ENCODE measurements at places on chromosomes 6 and 20. TPM values are rescaled to one million over a fixed set of nuclear protein-coding genes. Genes with fewer than 3 reads are reported as not detected.

GRCh38 chr20:51348876-51349275 lies 193.6 kb downstream of the NFATC2 start:
- DNase-seq, result no peak

DNA sequence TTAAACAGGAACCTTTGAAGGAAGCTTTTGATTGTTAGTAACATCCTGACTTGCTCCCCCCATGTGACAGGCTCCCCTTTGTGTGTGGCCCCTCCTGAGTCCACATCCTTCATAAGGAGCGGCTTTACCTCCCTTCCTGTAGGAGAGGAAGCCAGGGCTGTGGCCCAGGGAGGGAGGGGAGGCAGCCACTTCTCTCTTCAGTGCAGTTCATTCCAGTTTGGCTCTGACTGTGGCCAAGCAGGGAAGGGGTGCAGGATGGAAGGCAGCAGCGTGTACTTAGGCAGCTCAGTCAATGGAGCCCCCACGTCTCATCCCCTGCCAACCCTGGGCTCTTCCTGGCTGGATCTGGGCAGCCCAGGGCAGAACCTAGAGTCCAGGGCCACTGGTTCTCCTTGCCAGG lies 295.2 kb downstream of the QKI start:
- DNase-seq, result peak; percentile 56

- DNase-seq, result no peak
These were observed 138.0 kb upstream of the CCN2 start for GRCh38 chr6:132089173-132089572.

DNA sequence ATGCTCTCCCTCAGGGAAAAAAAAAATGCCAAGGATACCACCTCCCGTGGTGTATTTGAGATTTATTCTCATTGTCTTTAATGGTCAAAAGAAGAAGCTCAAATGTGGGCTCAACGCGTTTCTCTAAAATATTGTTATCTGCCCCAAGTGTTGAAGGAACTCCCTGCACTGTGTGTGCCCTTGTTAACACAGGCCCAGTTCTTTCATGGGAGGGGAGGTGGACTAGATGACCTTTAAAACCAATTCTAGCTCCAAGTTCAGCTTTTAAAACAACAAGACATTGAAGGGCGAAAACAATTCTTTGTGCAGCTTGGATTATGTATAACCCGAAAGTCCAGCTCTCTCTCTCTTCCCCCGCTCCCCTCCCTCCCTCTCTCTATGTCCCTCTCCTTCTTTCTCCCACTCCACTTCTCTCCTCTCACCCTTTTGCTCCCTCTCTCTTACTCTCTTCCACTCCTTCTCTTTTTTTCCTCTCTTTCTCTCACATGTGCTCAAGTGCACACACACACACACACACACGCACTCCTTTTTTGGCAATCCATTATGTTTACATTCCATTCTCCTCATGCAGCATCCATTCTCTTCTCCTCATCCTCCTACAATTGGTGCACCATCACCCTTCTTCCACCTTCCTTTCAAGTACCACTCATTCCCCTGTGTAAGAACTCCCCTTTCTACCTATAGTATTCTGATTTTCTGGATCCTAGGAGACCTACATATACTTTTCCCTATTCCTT lies 8.5 kb downstream of the HLA-DMB start:
- no peak for DNase-seq

DNA sequence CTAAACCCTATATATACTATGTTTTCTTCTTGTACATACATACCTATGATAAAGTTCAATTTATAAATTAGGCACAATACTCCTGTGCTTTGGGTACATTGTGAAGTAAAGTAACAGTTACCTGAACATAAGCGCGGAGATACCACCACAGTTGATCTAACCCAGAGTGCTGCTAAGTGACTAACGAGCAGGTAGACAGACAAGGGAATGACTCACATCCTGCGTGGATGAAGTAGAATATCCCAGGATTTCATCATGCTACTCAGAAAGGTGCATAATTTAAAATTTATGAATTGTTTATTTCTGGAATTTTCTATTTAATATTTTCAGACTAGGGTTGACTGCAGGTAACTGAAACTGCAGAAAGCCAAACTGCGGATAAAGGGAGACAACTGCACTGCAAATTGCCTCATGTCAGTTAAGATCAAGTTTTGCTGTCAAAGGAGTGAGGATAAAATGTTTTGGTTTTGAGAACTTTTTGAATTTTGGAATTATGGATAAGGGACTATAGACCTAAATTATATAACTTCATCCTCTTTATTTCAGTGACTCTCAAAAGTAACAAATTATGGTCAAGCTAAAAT lies 14.4 kb downstream of the MKKS start:
- DNase-seq, result no peak

DNA sequence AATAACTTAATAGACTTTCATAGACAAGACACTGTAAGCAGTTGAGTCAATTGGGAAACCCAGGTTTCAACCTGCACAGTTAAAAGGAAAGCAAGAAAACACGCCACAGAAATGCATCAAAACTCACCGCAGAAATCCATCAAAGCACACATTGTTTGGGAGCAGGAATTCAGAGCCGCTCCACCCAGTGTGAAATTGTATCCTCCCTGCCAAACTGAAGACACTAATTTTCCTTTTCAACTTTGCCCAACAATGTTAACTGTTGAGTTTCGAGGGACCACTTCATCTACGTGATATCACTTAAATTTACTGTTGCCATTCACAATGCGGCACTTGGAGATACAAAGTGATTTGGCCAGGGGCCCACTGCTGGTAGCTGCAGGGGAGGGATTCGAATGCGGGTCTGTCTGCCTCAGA lies 92.7 kb downstream of the DACT2 start:
- no peak for DNase-seq

ECT2L gene
- 0.43 TPM for total RNA-seq
